ENCODE measurements at places on chromosomes 4 and X.
A peak's percentile ranks its signal among the peaks of the same experiment; 100 is the strongest.

GRCh38 chr4:11801466-11802446 is 373.1 kb upstream of the HS3ST1 start:
- no peak for DNase-seq

GRCh38 chr4:57254754-57255153 is 144.6 kb upstream of the IGFBP7 start:
- no peak for DNase-seq

- peak; percentile 25 for DNase-seq
Measured at GRCh38 chrX:111244235-111244750, 26.0 kb downstream of the CAPN6 start.

DNA sequence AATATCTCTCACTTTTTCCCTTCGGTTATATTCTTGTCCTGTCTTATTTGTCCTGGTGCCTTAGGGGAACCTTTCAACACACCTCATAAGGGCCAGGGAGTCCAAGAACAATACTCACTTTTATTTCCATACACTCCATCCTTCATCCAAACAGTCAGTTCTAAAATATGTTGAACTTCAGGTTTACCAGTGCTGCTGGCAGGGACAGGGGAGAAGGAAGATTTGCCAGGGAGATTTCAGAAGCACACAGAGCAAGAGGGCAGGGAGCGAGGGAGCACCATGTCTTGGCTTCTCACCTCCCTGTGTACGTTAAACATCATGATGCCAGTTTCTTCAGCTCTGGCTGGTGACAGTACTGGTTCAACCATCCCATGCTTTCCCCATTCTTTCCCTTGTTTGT is 631.1 kb upstream of the FAT1 start:
- DNase-seq: no peak

- no peak for DNase-seq
Measured at GRCh38 chrX:134670134-134670924, 12.1 kb upstream of the PLAC1 start.

GRCh38 chr4:27048429-27049238 is 188.0 kb downstream of the STIM2 start:
- DNase-seq: peak; percentile 45

DNA sequence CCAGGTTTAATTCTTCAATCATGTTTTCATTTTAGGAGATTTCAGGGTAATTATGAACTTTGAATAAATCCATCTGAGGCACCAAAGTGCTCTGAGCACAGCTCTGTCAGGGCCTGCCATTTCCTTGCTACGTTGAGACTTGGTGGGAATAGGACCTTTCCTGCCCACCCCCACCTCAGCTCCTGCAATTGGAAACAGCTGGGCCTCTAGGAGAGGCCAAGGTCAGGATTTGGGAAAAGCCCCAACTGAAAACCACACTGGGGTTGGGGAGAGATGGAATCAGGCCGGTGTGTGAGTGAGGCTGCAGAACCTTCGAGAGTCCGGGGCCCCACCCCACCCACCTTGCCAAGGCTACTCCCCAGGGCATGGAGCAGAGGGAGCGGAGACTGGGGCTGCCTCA is 212.7 kb upstream of the BCOR start:
- DNase-seq: no peak

GRCh38 chr4:94225449-94225848 is 17.8 kb downstream of the SMARCAD1 start:
- DNase-seq: no peak

- peak; percentile 17 for DNase-seq
Measured at GRCh38 chrX:45801554-45801953, 600.9 kb upstream of the DIPK2B start.

- no peak for DNase-seq
Measured at GRCh38 chr4:72629540-72629939, 60.5 kb upstream of the ADAMTS3 start.

GRCh38 chr4:168374772-168375523 is 56.4 kb upstream of the DDX60 start:
- no peak for DNase-seq

GRCh38 chrX:107741404-107741790 is 34.2 kb downstream of the TSC22D3 start:
- no peak for DNase-seq

GRCh38 chr4:88752754-88753153 is 55.1 kb upstream of the NAP1L5 start:
- DNase-seq: no peak

DNA sequence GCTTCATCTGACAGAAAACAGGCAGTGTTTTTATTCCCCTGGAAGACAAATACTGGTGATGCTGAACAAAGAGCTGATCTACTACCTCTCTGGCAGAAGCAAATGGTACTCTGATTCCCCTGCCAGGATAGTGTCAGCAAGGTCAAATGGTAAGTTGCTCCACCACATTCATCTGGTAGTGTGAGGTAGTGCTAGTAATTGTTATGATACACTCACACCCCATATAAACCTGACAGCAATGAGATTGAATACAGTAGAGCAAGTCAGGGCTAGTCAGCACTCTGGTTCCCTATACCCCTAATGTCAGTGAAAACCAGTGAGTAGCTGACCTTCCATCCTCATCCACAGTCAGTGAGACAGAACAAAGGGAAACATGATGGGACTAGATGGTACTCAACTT is 3.4 kb upstream of the SPIN4 start:
- DNase-seq: no peak

- no peak for DNase-seq
Measured at GRCh38 chrX:79506001-79506400, 138.9 kb upstream of the ITM2A start.

- DNase-seq: no peak
Measured at GRCh38 chr4:77110730-77111129, 34.9 kb upstream of the CCNI start.

DNA sequence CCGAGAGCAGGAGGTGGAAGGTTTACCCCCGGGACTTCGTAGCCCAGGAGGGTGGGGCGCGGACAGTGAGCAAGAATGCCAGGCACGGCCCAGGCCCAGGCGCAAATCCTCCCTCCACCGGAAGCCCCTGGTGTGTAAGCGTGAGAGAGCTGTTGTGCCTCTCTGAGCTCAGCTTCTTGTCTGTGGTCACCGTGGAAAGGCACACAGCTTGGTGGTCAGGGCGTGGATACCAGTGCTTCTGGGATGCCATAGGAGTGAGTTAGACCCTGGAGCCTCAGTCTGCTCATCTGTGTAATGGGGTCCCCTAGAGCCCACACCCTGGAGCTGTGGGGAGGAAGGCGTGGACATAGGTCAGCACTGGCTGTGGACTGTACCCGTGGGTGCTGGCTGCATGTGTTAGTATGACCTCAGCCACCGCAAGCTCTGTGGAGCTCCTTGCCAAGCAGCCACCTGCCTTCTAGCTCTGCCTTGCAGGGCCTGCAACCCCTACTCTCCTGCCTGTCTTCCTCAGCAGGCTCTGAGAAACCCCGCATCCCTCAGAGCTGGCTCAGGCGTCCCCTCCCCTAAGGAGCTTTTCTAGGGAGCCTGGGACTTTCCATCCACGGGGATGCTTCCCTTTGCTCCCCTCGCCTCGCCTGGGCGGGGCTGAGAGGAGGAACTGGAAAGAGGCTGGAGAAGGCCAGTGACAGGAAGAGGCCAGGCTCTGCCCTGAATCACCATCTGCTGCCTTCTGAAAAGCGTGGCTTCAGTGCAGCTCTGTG is 28.0 kb upstream of the AFAP1 start:
- no peak for DNase-seq

DNA sequence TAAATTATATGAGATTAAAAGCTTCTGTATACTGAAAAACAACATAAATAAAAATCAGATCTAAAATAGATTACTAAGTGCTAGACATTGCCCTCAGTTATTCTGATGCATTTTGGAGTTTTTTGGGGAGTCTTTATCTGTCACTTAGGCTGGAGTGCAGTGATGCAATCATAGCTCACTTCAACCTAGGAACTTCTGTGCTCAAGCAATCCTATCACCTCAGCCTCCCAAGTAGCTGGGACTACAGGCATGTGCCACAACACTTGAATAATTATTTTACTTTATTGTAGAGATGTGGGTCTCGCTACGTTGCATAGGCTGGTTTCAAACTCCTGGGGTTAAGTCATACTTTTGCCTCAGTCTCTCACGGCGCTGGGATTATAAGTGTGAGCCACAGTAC is 31.7 kb downstream of the HSD17B11 start:
- no peak for DNase-seq

DNA sequence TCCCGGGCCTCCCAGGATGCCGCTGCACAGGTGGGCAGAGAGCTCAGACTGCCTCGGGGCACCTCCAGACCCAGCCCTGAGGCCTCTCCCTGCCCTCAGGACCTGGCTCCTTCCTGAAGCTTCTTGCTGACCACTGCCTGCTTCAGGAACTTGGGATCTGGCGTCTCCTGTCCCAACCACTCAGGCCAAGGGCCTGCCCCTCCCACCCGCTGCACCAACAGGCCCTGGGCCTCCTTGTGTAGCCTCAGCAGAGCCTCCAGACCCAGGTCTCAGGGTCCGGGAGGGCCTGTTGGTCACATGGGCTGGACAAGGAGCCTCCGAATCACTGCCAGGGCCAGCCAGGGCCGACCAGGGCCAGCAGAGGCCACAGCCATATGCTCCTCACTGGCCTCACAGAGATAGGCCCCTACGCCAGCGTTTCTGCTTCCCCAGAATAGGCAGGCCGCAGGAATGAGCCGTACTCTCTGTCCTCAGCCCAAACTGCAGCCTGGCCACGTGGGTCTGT is 2.8 kb downstream of the MXD4 start:
- DNase-seq: no peak

- DNase-seq: no peak
Measured at GRCh38 chr4:40401096-40401495, 66.0 kb downstream of the CHRNA9 start.

DNA sequence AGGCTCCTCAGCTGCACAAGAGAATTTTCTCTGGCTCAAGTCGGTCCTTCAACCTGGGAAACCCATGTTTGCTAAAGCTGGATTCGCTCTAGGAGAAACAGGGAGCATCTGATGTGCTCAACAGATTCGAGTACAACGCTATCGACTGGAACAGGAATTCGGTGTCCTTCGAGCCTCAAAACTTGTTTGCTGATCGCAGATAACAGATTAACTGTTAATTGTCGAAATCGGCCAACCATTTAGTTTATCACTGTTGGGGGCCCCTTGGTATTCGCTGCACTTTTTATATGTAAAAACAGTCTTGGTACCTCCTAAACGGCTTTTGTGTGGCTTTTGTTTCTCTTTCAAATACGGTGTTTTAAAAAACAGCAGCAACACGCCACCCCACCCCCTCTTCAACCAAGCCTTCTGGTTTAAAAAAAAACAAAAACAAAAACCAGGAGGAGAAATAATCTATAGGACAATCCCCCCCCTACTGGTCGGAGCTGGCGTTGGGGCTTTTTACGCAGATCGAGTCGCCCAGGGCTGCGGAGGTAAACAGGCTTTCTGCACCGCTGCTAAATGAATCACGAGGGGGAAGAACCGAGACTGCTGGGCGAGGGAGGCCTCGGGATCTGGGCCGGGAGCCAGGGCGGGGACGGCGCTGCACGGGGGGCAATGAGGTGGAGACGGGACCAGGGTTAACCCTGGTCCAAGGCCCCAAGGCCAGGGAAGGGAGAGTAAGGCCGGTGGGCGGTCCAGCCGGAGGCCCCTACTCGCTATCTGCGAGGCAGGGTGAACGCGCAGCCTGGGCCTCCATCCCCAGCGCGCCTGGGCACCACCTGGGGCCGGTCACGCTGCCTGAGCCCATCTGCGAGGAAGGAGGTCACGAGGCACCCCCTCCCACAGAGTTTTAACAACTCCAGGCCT is 71.7 kb upstream of the BCOR start:
- no peak for DNase-seq

DNA sequence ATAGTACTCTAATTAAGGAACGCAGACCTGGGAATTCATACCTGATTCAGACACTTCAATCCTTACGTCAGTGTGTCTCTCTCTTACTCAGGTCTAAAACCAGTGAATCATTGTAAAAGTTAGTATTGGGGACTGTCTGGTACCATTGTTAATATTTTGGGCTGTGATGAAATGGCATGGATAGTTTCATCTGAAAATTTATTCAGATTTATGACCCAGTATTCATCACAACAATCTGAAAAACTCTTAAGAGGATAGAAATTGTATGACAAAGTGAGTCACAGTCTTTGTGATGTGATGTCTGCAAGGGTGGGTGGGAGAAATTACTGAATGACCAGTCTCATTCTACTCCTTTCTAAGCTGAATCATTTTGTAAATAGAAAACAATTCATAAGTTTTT is 10.3 kb downstream of the FGF2 start:
- DNase-seq: no peak

GRCh38 chrX:11264925-11265324 is 28.3 kb upstream of the AMELX start:
- DNase-seq: no peak

- no peak for DNase-seq
Measured at GRCh38 chr4:56086073-56086541, 137.4 kb downstream of the CEP135 start.

GRCh38 chrX:150753357-150753756 is 60.2 kb downstream of the MTMR1 start:
- DNase-seq: no peak

GRCh38 chr4:170089274-170089667 is 485 bp downstream of the AADAT start:
- DNase-seq: peak; percentile 45

DNA sequence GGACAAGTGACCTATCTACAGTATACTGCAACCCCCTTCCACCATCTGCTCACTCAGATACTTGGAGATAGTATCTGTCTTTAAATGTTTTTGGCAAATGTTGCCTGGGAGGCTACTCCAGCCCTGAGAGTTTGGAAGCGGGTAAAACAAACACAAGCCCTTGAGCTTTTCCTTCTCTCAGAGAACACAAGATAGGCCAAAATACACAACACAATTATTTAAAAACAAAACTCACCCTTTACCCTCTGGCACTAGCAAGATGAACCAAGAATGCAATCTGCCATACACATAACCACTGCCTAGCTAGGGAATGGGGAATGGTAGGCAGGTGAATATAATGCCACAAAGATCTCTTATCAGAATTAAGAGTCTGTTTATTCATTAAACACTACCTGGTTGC is 324.7 kb upstream of the FAM47C start:
- no peak for DNase-seq

DNA sequence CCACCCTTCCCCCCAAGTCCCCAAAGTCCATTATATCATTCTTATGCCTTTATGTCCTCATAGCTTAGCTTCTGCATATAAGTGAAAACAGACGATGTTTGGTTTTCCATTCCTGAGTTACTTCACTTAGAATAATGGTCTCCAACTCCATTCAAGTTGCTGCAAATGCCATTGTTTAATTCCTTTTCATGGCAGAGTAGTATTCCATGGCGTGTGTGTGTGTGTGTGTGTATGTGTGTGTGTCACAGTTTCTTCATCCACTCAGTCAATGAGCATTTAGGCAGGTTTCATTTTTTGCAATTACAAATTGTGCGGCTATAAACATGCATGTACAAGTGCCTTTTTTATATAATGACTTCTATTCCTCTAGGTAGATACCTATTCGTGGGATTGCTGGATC is 107.5 kb upstream of the GALNT7 start:
- DNase-seq: no peak

GRCh38 chr4:109614466-109614865 is 54.4 kb downstream of the MCUB start:
- no peak for DNase-seq

DNA sequence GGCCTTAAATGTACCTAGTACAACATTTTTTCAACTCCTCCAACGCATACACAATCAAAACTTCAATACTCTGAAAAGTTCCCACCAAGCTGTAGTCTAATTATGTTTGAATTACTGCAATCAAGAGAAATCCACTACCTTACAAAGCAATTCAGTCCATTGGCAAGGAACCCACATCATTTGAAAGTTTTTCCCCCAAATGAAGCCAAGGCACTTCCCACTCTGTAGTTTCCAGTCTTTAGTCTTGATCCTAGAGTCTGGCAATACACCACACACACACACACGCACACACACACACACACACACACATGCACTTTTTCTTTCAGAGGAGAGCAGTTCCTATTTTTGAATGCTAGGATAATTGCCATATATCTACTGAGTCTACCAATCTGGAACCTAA is 79.6 kb downstream of the ANTXR2 start:
- no peak for DNase-seq

Data from pons (tissue), 1 donor.